Activated CD4-positive, alpha-beta T cell treated with anti-CD3 and anti-CD28 coated beads, Interleukin-2, amount 50 U/mL, for 16 hours (primary cell): ENCODE measurements at places on chromosomes 3 and 15.

GRCh38 chr3:141854599-141854998, 21.8 kb upstream of the ATP1B3 start:
- no peak for DNase-seq

DNA sequence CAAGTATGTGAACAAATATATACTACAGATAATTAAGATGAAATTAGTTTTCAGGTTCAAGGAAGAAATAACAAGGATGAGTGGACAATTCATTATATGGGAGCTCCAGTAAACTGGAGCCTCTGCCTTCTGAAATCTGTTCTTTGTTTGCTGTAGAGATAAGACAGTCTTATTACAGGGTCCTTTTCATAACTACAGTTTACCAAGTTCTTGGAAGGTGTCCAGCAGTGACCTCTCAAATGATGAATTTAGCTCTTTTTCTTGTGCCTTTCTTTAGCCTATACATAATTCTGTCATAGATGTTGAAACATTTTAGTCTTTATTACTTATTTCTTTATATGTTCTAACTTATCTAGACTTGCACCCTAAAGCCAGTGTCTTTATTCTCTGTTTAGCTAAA, 89.7 kb upstream of the GBE1 start:
- DNase-seq = no peak

GRCh38 chr3:62057339-62058047, 315.9 kb downstream of the FEZF2 start:
- DNase-seq = no peak

DNA sequence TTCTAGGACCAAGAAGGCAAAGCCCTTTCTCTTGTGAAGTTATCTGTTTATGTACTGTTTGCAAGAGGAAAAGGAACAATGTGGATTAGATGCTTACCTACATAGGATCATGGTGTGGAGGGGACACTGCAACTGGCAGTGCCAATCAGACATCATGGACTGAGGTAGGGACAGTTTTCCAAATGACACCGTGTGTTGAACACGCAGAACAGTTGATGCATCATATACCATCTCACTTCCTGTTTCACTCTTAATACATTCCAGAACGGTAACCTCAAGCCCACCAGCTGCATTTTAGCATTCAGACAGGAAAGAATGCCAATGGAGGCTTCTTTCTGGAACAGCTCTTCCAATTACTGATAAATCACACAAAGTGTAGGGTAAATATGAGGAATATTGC, 397.7 kb upstream of the LMCD1 start:
- no peak for DNase-seq

- peak; percentile 41 for DNase-seq
These were observed 706 bp downstream of the DVL3 start for GRCh38 chr3:184155644-184156521.
